ENCODE measurements at places on chromosomes 7 and 10.
A peak's percentile ranks its signal among the peaks of the same experiment; 100 is the strongest.

DNA sequence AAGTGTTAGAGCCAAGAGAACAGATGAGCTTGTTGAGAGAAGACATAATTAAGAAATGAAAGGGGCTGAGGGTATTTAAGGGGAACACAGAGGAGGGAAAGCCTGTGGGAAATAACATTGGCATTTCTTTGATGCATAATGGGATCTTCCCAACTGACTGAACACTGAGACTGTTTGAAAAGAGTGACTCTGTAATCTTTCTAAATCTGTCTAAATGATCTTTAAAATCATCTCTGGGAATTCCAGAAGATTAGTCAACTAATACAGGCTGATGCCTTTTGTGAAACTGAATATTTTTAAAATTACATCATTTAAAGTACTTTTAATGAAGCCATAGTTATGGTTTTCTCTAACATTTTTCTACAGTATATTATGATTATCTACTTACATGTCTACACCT, 17.4 kb upstream of the SLC35G1 start:
- DNase-seq = no peak

GRCh38 chr7:93938293-93938692, 16.8 kb downstream of the GNG11 start:
- DNase-seq = no peak

DNA sequence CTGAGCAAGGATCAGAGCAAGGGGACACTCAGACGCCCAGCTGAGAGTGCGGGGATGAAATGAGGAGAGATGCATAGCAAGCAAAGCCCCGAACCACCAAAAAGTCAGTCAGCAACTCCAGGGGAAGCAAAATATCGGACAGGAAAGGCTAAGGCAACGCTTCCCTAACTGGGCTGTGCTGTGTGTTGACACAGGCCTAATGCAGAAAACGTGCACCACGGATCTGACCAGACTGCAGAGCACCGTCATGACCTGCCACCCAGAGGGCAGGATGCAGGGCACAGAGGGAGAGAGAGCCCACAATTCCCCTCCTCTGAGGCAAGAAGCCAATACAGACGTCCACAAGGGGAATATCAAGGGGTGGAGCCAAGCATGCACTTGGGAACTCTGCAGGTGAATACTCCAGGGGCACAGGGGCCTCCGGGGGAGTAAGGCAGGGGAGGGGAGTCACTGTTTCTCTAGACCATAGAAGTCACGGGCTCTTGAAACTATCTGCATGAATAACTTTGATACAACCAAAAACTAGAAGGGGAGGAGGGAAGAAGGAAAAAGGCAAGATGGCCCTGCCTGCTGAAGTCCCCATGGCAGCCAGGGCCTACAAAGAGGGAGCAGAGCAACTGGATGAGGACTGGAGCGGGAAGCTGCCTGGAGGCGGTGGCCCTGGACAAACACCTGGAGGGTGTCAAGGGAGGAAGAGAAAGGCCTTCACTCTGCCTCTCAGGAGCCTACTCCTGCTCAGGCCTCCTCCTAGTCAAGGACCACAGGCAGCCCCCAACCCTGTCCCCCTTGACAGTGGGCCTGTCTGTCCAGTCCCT, 26.2 kb downstream of the GRID1 start:
- DNase-seq = no peak

GRCh38 chr10:50823789-50824188, 61.6 kb downstream of the A1CF start:
- DNase-seq = no peak

DNA sequence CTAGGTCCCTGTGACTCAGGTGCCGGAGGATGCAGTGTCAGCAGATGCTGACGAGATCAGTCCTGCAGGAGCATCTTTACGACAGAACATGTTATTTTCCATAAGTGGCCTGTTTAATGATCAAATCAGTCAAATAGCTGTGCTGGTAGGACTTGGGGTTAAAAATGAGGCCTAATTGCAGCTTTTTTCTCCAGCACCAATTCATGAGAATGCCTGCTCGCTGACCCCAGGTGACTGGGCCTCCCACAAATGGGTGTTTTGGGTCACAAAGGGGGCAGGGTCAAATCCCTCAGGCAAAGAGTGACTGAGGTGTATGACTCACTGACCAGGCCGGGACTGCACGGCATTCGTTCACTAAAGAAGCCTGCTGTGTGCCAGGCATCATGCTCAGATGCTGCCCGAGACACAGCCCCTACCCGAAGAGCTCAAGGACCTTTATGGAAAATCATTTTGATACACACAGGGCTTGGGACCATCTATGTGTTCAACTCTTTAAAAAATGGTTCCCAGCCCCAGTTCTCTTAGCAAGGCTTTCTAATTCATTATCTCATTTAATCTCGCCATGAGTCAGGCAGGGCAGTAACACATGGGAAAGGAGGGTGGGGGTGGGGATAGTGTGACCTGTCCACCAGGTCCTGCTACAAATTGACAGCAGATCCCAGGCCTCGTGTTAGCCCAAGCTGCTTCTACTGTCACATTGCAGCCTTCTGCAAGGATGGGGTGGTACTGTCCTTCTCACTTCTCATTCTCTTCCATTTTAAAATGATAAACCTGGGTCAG, 21.1 kb downstream of the ZNF775 start:
- DNase-seq = no peak

DNA sequence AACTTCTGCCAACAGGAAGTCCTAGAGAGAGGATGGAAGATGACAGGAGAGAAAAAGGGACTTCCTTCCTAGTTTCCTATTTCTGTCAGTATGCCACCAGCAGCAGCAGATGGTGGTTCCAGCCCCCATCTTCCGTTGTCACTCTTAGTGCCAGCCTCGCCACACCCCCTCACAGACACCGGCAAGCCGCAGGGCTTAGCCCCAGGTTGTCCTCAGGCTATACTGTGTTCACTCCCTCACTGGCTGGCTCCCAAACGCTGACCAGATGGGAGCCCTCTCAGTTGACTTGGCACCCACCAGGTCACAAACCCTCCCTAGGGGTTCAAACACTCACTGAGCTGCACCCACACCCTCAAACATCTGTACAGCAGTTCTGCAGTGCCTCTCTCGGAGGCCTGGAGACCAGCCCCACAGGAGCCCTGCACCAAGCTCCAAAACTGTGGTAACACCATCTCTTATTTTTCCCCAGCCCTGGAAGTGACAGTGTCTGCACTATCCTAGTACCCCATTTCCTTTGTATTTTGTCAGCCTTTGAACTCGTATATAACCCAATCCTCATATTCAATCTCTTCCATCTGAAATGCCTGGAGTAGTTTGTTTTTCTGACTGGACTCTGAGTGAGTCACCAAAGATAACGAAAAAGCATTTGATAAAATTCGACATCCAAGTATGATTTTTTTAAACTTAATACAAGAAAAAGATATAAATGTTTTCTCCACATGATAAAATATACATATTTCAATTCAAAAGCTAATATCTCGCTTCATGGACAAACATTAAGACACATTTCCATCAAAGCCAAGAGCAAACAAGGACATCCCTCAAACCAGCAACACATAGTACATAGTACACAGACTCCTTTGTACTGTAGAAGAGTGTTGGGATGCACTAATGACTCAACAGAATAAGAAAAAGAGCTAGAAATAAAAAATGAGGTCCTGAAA, 34.5 kb downstream of the SMURF1 start:
- no peak for DNase-seq

- DNase-seq = no peak
Measured at GRCh38 chr7:44961844-44962482, 16.9 kb downstream of the MYO1G start.

GRCh38 chr7:103025341-103025740, 49.3 kb downstream of the FBXL13 start:
- no peak for DNase-seq

DNA sequence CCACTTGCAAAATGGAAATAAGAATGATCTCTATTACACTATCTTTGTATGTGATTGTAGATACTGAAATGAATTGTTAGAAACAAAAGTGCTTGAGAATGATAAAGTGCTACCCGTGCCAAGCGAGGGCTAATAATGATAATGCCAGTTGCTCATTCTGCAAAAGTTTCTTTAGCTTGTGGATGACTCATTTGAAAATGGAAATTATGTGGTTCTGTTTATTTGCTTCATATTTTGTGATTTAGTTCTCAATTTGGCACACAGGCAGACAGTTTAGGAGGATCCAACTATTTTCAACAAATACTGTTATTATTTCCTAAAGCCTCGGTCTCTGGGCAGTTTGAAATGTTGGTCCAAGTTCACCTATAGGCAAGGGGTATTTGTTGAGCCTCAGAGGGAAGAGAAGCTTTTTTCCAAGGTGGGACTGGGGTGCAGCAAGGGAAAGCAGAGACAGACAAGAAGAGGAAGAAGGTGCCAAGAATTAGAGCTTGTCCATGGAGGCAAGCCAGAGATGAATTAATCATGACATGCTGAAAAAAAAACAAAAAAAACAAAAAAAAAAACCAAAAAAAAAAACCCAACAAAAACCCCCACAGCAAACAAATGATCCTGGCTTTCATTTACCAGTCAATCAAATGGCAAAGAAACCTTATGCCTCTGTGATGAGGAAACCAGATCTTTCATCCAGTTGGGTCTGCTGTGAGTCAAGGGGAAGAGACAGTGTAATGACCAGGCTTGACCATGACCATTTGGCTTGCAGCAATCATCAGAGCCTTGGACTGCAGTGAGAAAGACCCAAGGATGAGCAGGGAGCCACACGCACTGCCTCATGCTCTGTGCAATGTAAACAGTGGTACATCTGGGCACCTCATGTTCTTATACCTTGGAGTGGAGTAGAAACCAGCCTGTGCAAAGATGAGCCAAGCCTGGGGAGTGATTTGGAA, 285.0 kb upstream of the HABP2 start:
- DNase-seq = no peak

DNA sequence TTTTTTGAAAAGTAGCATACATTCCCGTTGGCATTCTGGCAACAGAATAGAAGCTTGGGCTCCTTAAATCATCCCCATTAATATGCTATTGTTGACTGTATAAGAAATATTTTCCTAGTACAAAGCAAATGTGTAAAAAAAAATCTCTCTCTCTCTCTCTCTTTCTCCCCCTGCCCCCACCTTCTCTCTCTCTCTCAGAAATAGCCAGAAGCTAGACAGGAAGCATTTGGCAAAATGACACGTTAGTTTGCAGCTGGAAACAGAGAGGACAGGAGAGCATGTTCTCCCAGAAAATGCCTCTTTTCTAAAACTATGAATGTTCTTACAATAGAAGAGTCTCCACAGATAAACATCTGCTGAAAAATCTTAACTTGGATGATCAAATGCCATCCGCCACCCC, 59.6 kb upstream of the AKR1E2 start:
- DNase-seq = no peak

- DNase-seq = peak; percentile 82
Measured at GRCh38 chr10:68096913-68097516, 12.3 kb upstream of the MYPN start.

GRCh38 chr7:79296553-79297320, 156.7 kb downstream of the MAGI2 start:
- DNase-seq = no peak
